Stimulated activated CD4-positive, alpha-beta T cell treated with anti-CD3 and anti-CD28 coated beads, Interleukin-4, amount 100 ng/mL, for 4 hours (primary cell): ENCODE measurements at places on chromosomes 7 and 10.

GRCh38 chr7:15407910-15408309 lies 153.9 kb downstream of the AGMO start:
- DNase-seq, result no peak

GRCh38 chr10:22158426-22158825 lies 59.4 kb downstream of the EBLN1 start:
- DNase-seq, result no peak

- no peak for DNase-seq
Measured at GRCh38 chr7:157513162-157513621, 176.4 kb downstream of the DNAJB6 start.

DNA sequence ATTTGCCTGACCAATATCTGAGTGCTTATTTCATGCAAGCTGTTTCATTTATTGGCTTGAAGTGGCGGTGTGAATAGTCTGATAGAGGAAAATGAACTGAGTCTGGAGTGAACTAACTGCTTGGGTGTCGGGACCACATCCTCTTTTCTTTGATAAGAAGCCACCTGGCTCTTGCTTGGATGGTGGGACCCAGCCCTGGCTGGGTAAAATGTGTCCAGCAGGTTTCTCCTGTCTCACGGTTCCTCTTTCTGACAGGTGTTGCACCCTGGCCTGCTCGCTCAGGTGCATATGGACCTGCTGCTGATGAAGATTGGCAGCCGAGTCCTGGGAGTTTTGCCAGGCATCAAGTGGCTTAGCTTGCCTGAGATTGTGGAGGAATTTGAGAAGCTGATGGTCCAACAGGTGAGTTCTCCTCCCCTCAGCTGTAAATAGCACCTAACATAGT lies 1.6 kb downstream of the ADCK2 start:
- no peak for DNase-seq

DNA sequence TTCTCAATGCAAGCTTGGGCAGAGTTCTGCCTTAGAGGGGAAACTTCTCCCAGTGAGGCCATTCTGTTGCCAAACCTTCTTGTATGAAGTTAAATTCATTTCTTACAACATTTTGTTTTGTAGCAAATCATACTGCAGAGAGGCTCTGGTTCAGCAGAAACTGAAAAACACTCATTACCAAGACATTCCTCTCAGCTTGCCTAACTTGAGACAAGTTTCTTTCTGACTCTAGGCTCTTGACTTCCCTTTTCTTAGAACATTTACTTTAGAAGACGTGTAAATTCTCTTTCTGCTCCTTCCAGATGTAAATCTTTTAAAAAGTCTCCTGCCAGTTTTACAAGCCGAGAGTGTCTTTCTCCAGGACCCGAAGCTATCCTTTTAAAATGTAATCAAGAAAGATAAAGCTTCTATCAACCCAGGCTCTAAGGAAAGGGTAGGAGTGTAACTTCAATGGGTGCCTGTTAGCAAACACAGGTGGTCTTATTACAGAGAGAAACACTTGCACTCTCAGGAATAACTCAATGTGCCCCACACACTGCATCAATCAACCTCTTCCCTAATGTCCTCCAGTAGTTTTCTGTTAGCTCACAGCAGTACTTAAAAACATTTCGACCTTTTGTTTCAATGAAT lies 80.5 kb upstream of the TAS2R16 start:
- no peak for DNase-seq

DNA sequence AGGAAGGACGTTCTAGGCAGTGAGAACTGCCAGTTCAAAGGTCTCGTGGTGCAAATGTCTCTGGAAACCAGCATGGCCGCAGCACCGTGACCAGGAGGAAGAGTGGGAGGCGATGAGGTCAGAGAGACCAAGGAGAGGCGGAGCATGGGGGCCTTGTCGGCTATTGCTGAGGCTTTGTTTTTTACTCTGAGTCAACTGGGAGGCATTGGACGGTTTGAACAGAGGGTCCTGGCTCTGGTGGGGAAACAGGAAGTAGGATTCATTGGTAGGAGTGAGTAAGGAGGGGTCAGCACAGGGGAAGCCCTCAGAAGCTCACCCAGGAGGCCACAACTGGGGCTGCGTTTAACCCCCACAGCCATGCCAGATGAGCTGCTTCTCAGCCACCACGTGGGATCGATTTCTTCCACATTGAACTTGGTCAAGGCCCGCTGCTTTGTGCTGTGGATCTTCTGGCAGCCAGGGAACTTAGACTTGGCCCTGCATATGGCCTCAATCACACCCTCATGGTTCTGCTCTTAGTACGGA lies 22.2 kb upstream of the SH2B2 start:
- DNase-seq, result no peak

GRCh38 chr7:152590481-152590880 lies 85.5 kb downstream of the XRCC2 start:
- no peak for DNase-seq

DNA sequence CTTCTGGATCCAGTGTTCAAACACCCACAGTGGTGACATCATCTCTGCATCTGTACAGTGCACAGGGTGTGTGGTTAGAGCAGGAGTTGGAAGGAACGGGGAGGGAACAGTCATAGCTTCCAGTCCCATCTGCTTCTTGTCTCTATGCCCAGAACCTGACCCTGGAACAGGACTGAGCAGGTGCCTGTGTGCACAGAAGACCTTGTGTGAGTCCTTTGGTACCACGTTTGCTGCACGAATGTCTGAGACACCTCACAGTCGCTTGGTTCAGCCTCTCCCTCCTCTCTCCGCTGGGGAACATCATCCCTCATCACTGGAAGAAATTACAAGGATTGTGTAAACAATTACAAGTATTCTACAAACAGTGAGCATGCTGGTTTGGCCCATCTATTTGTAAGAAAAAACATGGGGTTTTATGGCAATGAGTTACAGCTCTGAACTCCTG lies 243.0 kb upstream of the KLF6 start:
- DNase-seq, result no peak

DNA sequence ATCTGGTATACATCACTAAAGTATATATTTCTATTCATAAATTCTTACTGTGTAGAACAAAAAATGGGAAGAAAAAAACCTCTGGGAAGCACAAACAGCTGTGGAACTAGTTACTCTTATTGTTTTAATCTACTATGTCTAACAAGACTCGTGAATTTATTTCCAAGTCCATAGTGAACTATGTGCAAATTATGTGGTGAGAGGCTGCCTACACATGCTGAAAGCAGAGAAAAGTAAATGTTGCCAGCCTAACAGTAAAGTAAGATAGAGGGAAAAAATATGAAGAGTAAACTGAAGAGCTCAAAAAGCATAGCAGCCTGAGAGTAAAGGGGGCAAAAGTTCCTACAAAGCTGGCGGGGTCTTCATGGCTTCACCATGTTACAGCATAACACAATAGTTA lies 3.0 kb downstream of the GDI2 start:
- DNase-seq, result no peak
